Activated naive CD8-positive, alpha-beta T cell treated with anti-CD3 and anti-CD28 coated beads, Interleukin-2, amount 10 ng/mL, durations not matched to agents 7 days and 5 days (primary cell): ENCODE measurements at places on chromosomes 5 and 9. TPM values are rescaled to one million over a fixed set of nuclear protein-coding genes. Genes with fewer than 3 reads are reported as not detected.

- H3K27me3 ChIP-seq = no peaks in the 10 kb centered on the region
- no peak for DNase-seq
- H3K4me1 ChIP-seq = no peaks in the 10 kb centered on the region
- H3K27ac ChIP-seq = no peak overlapping the region
Measured at GRCh38 chr5:11684607-11685006, 219.6 kb downstream of the CTNND2 start.

- peaks cover 2% of the 10 kb centered on the region for H3K4me1 ChIP-seq
- H3K27me3 ChIP-seq = peaks cover 20% of the 10 kb centered on the region
- DNase-seq = no peak
- no peak overlapping the region for H3K27ac ChIP-seq
Measured at GRCh38 chr9:19387317-19387716, 7.3 kb upstream of the RPS6 start.

GRCh38 chr5:158895588-158895987, 204.1 kb downstream of the EBF1 start:
- H3K4me1 ChIP-seq = no peaks in the 10 kb centered on the region
- no peak overlapping the region for H3K4me3 ChIP-seq
- no peak for DNase-seq
- no peak overlapping the region for H3K27ac ChIP-seq
- peaks cover 14% of the 10 kb centered on the region for H3K27me3 ChIP-seq

- no peak for DNase-seq
- H3K27ac ChIP-seq = no peak overlapping the region
- no peaks in the 10 kb centered on the region for H3K27me3 ChIP-seq
- H3K4me3 ChIP-seq = no peak overlapping the region
Measured at GRCh38 chr9:81373294-81373693, 316.1 kb downstream of the TLE1 start.

DNA sequence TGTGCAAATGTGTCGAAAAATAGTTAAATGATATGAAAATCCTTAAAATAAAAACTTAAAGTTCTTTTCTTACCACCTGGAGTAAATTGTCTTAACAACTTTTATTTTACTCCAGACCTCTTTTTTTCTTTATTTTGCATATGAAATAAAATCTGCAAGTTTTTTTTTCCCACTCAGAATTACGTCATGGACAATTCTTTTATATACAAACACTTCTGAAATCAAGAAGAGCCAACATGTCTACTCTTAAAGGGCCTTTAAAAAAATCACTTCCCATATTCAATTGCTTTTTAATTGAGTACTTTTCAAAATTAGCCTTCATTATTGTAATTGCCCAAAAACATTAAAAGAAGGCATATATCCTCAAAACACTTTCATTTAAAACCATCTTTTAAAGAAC, 37.7 kb upstream of the ZFAND5 start:
- no peak overlapping the region for H3K27ac ChIP-seq
- no peaks in the 10 kb centered on the region for H3K27me3 ChIP-seq
- H3K36me3 ChIP-seq = no peaks in the 10 kb centered on the region
- no peak overlapping the region for H3K4me3 ChIP-seq

DNA sequence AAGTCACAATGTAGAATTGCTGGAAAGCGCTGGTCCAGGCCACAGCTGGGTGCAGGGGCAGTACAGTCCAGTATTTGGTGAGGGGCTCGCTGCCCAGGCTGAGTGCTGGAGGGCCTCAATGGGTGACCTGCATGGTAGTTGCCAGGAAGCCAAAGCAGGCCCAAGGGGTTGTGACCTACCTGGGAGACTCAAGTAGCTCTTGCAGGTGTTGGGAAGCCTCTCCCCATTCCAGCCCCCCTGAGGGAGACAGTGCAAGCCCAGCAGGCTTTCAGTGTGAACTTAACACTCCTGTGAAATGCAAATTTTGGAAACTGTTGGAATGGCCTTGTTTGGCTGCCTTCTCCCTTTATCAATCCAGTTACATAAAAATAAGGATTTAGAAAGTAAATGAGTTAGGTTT, 13.9 kb downstream of the KDM4C start:
- no peaks in the 10 kb centered on the region for H3K27me3 ChIP-seq
- no peak overlapping the region for H3K4me3 ChIP-seq
- H3K4me1 ChIP-seq = peaks cover 7% of the 10 kb centered on the region
- H3K36me3 ChIP-seq = peaks cover 8% of the 10 kb centered on the region

DNA sequence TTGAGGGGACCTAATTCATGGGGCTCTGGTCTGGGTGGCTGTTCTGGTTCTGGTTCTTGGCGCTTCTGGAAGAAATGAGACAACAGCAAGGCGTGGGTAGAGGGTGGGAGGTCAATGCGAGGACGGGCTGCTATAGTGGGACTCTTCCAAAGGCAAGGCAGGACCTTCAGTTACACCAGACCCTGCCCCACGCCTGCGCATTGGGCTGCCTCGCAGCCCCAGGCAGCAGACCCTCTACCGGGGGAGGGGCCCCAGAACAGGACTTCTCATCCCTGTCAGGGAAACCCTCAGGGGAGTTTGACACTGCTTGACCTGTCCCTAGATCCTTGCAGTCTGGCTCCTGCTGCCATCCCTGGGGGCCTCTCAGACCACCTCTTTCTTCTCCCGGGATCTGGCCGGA, 18.5 kb downstream of the CCDC69 start:
- no peak overlapping the region for H3K27ac ChIP-seq
- H3K27me3 ChIP-seq = no peaks in the 10 kb centered on the region
- no peak overlapping the region for H3K4me3 ChIP-seq
- no peak for DNase-seq

- DNase-seq = no peak
- H3K4me3 ChIP-seq = no peak overlapping the region
- no peak overlapping the region for H3K27ac ChIP-seq
- H3K27me3 ChIP-seq = no peaks in the 10 kb centered on the region
Measured at GRCh38 chr5:138964647-138965201, 89.6 kb upstream of the LRRTM2 start.

DNA sequence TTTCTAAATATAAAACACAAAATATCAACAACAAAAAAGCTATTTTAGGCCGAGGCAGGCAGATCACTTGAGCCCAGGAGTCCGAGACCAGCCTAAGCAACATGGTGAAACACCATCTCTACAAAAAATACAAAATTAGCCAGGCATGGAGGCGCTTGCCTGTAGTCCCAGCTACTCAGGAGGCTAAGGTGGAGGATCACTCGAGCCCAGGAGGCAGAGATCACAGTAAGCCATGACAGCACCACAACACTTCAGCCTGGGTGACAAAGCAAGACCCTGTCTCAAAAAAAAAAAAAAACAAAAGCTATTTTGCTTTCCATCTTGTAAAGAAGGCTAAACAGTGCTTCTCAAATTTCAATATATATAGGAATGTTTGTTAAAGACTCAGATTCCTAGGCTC, 11.3 kb downstream of the C5orf15 start:
- DNase-seq = no peak
- H3K27ac ChIP-seq = peak overlapping the region; percentile 79
- no peaks in the 10 kb centered on the region for H3K27me3 ChIP-seq
- peaks cover 23% of the 10 kb centered on the region for H3K36me3 ChIP-seq

- no peaks in the 10 kb centered on the region for H3K36me3 ChIP-seq
- H3K4me3 ChIP-seq = no peak overlapping the region
- no peak overlapping the region for H3K27ac ChIP-seq
- no peaks in the 10 kb centered on the region for H3K4me1 ChIP-seq
- no peaks in the 10 kb centered on the region for H3K27me3 ChIP-seq
- DNase-seq = no peak
Measured at GRCh38 chr5:65329266-65329665, 152.5 kb downstream of the ADAMTS6 start.

GRCh38 chr9:135815830-135816650, 91.3 kb downstream of the CAMSAP1 start:
- H3K27ac ChIP-seq = no peak overlapping the region
- peaks cover 3% of the 10 kb centered on the region for H3K36me3 ChIP-seq
- H3K4me1 ChIP-seq = peaks cover 3% of the 10 kb centered on the region
- H3K27me3 ChIP-seq = no peaks in the 10 kb centered on the region

DNA sequence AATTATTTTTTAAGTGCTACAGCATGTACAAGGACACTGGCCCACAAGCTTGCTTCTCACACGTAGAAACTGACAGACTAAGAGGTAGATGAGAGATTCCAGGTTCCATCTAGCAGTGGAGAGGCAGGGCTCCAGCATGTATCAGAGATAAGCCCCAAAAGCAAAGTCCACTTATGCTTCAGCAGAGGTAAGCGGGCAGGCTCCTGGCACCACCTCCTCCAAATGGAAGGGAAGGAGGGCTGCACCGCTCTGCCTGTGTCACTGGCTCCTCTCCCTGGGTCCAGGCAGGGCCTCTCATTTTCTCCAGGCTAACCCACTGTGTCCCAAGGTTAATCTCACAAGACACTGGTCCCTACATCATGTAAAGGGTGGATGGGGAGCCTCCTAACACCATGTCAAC, 15.9 kb downstream of the GRHPR start:
- DNase-seq = no peak
- H3K4me3 ChIP-seq = no peak overlapping the region
- H3K27me3 ChIP-seq = no peaks in the 10 kb centered on the region
- H3K27ac ChIP-seq = no peak overlapping the region

DNA sequence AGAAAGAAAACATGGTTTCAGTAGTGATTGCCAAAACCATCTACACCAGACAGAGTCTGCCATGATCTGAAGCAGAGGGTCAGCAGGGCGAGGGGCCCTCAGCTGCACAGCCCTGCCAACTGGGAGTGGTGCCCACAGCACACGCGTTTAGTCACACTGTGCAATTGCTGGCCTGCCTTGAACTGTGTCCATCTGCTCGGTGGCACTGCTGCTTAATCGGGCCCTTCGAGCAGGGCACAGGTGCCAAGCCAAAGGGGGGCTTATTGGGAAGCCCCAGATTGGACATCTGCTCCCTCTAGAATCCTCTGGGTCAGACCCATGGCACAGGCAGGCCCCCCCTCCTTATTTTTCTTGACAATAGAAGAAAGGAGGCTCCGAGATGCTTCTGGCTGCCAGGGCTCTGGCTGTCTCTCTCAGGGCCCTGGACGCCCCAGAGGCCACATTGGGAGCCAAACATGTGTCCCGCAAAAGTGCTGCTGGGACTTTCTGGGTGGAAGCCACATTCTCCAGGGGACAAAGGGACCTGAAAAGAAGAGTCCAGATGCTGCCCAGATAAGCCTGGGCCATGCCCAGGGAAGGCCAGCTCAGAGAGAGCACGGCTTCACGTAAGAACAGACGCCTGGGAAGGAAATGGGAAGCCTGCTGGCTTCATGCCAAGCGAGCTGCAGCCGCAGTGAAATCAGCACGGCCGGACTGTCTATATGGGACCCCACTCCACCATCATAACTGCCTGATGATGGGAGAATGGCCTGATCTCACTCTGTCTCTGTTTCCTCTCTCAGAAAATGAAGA, 349.2 kb downstream of the GADD45G start:
- no peak overlapping the region for H3K27ac ChIP-seq
- no peak overlapping the region for H3K4me3 ChIP-seq
- peaks cover 1% of the 10 kb centered on the region for H3K4me1 ChIP-seq

DNA sequence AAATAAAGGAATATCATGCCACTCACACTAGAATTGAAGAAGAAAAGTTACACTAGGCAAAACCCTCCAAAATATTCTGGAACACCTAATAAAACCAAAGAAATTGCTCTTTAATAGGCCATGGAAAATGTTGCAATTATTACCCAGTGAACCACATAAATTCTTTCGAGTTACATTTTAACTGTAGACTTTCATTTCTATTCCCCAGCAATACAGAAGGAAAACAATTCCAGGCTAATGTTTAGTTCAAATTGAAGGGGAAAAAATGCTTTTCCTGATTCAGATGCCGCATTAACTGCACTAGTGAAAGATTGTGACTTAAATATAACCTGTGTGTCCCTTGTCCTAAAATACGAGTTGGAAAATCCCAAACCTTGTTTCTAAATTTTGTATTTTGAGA, 439.3 kb upstream of the ADAMTS16 start:
- no peaks in the 10 kb centered on the region for H3K36me3 ChIP-seq
- DNase-seq = no peak

DNA sequence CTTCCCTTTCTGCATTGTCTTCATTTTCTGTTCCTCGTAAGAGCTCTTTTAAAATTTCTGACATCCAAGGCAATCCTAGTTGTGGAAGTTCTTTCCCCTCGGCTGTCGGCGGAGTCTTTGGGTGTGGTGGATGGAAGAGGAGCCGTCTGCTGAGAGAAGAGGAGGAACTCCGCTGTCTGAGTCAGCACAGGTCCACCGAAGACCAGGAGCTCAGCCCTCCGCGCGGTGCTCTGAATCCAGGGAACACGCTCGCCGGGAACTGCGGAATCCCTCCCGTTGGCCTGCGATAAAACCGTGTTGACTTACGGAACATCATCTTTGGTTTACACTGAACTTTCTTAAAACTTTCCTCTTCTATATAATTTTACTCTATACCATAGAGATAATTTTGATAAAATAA, 100.7 kb upstream of the IRX4 start:
- H3K27me3 ChIP-seq = peaks cover 4% of the 10 kb centered on the region
- no peak overlapping the region for H3K4me3 ChIP-seq
- no peak overlapping the region for H3K27ac ChIP-seq
- no peaks in the 10 kb centered on the region for H3K36me3 ChIP-seq
- DNase-seq = no peak
- no peaks in the 10 kb centered on the region for H3K4me1 ChIP-seq

Gene LHX2
- not detected for total RNA-seq

Gene GADD45G
- 10.1 TPM for total RNA-seq
